ENCODE measurements at places on chromosomes 2 and 18.

DNA sequence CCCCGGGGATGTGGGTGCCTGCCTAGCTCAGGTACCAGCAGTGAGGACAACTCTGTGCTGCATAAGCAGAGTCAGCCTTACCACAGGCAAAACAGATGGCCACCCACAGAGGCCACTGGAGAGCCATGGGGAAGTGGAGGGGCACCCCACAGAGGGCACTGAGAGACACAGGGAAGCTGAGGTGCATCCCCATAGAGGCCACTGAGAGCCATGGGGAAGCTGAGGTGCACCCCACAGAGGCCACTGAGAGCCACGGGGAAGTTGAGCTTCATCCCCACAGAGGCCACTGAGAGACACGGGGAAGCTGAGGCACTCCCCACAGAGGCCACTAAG is 134.1 kb upstream of the EPAS1 start:
- DNase-seq = no peak
- H3K4me3 ChIP-seq = no peak overlapping the region
- H3K36me3 ChIP-seq = no peaks in the 10 kb centered on the region
- no peak overlapping the region for H3K27ac ChIP-seq
- H3K27me3 ChIP-seq = no peaks in the 10 kb centered on the region

DNA sequence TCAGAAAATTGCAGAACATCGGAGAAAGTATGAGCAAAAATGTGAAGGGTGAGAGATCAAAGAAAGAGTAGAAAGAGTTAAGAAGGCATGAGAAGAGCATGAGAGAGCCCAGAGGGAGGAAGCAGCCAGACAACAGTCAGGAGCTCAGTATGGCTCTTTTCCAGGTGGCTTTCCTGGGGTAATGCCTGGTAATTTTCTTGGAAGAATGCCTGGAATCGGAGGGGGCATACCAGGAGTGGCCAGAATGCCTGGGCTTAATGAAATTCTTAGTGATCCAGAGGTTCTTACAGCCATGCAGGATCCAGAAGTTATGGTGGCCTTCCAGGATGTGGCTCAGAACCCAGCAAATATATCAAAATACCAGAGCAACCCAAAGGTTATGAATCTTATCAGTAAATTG is 271.8 kb upstream of the TFPI start:
- no peak for DNase-seq
- H3K27me3 ChIP-seq = no peaks in the 10 kb centered on the region
- no peak overlapping the region for H3K4me3 ChIP-seq
- H3K36me3 ChIP-seq = no peaks in the 10 kb centered on the region
- H3K4me1 ChIP-seq = no peaks in the 10 kb centered on the region
- no peak overlapping the region for H3K27ac ChIP-seq

DNA sequence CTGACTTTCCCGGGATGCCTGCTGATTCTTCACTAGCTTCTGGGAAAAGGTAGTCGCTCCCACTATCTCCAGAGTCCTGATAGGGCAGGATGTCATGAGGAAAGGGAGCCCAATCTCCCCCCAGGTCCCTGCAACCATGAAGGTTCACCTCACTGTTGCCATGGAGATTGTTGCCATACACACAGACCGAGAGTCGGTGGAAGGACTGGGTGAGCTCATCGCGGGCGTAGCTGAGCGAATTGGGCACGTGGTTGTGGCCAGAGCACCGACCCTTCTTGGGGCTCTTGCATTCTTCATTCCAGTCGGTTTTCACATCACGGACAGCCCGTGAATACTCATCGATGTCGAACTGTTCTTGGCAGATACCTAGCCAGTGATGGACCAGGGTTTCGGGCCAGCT is 97.4 kb downstream of the MEP1B start:
- H3K27ac ChIP-seq = no peak overlapping the region
- H3K27me3 ChIP-seq = no peaks in the 10 kb centered on the region
- no peaks in the 10 kb centered on the region for H3K4me1 ChIP-seq
- DNase-seq = no peak

DNA sequence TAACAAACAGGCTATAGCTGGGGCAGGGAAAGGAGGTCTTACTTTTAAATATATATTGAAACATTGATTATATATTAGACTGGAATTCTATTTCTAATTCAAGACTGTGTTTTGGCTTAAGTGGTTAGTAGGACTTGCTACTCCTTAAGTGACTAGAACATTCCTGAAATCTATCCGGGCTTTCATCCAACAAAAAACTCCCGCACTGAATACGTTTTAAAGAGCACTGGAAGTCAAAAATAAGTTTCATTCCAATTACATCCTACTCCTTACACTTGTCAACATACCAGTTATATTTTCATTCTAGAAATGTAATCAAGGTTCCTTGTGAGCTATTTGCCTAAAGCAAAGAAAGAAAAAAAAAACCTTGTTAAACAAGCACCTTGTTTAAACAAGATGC is 204.6 kb downstream of the SP3 start:
- no peak for DNase-seq
- no peaks in the 10 kb centered on the region for H3K4me1 ChIP-seq
- H3K27me3 ChIP-seq = no peaks in the 10 kb centered on the region
- no peaks in the 10 kb centered on the region for H3K36me3 ChIP-seq

- no peaks in the 10 kb centered on the region for H3K27me3 ChIP-seq
- no peaks in the 10 kb centered on the region for H3K36me3 ChIP-seq
- no peaks in the 10 kb centered on the region for H3K4me1 ChIP-seq
- H3K27ac ChIP-seq = no peak overlapping the region
Observed at GRCh38 chr2:60002183-60002867, 551.1 kb downstream of the BCL11A start.
